ENCODE measurements at places on chromosomes 6 and 20.

GRCh38 chr6:15309611-15310283 is 63.9 kb downstream of the JARID2 start:
- no peak for DNase-seq

DNA sequence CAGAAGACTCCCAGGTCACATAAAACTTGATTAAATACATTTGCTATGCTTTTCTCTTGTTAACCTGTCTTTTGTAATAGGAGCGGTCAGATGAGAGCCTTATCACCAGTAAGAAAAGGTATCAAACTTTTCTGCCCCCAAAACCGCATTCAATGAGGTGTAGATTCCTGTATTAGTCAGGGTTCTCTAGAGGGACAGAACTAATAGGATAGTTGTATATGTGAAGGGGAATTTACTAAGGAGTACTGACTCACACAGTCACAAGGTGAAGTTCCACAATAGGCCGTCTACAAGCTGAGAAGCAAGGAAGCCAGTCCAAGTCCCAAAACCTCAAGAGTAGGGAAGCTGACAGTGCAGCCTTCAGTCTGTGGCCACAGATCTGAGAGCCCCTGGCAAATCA is 32.7 kb downstream of the PTPRK start:
- DNase-seq = no peak

DNA sequence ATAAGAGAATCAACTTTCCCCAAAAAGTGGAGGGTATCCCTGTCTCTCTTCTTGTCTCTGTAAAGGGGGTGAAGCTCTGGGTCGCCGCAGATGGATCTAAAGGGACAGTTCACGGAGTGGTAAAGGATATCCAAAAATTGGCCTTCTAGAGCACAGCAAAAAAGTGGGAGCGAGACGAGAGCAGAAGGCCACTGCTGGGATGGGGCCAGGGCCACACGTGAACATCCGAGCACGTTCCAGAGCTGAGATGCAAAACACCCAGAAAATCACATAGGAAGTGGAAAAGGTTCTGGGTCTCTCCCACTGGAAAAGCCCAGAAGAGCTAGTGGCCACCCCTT is 837 bp downstream of the TRAM2 start:
- DNase-seq = no peak

- DNase-seq = no peak
These were observed 112.8 kb upstream of the BMP2 start for GRCh38 chr20:6654513-6655252.

DNA sequence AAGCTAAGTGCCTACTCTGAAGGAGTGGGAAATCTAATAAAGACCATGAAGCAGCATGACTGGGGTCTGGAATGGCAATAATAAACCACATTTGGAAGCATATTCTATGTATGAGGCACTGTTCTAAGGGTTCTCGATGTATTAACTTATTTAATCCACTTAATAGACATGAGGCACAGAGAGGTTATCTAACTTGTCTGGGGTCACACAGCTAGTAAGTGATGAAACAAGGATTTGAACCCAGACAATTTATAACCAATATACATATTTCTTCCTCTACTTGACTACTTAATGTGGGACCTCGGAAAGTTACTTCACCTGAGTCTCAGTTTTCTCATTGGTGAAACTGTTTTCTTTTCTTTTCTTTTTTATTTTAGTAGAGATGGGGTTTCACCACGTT is 131.3 kb downstream of the PDSS2 start:
- DNase-seq = no peak

DNA sequence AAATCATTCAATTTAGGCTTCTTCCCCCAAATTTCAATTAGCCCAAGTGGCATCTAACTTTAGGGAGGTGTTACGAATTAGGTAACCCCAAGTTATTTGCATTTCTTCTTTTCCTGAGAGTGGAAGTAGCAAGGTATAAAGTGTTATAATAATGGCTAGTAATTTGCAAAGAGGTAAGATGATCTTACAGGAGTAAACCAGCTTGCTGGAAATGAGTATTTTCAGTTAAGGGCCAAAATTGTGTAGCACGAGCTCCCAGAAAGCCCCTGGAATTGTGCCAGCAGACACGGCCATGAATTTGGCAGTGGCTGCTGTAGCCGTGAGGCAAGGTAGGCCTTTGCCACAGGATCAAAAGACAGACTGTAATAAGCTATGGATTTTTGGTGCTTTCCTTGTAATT is 38.0 kb downstream of the CITED2 start:
- DNase-seq = no peak

GRCh38 chr20:22796469-22797077 is 212.2 kb upstream of the FOXA2 start:
- DNase-seq = no peak

DNA sequence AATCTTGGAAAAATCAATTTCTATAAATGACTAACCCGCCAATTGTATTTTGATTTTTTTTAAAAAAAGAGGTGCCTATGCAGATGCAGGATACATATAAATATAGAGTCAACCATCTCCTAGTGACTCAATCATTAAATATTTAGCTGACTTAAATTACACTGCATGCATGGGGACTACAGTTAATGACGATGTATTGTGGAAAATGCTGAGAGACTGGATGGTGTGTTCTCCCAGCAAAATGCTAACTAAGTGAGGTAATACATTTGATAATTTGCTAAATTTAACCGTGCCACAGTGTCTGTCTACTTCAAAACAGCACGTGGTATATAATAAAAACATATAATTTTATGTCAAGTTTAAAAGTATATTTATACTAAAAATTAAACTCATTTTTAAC is 341.6 kb downstream of the PRKN start:
- DNase-seq = no peak

DNA sequence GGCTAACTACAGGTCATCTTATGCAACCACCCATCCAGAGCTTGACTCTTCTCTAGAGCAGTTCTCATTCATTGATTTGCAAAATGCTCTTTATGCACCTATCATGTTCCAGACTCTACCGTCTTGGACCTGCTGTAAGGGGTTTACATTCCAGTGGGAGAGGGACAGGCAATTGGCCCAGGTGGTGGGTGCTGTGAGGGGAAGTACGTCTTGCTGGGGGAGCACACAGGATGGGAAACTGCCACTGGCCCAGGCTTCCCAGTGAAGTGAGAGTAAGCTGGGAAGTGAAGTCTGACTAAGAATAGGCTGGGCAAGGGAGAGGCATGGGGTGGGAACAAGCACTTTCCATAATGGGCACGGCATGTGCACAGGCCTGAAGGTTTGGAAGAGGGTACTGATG is 13.8 kb downstream of the OLIG3 start:
- DNase-seq = no peak

DNA sequence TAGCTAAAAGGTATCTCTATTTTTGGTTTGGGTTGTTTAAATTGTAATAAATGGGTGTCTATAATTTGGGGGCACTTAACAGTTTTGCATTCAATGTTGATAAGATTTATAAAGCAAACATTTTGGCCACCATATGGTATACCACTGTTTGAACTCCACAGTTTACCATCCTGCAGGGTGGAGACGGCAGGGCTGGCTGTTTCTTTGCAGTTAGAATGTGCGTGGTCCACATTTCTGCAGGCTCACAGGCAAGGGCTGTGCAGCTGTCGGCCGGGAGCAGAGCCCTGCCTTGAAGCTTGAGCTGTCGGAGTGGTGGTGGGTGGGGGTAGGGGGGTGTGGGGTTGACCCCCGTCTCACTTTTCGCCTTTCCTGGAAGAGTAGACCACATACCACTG is 135.9 kb downstream of the CDH4 start:
- DNase-seq = no peak

- DNase-seq = no peak
These were observed 1.4 kb downstream of the PHACTR1 start for GRCh38 chr6:12718015-12718414.

DNA sequence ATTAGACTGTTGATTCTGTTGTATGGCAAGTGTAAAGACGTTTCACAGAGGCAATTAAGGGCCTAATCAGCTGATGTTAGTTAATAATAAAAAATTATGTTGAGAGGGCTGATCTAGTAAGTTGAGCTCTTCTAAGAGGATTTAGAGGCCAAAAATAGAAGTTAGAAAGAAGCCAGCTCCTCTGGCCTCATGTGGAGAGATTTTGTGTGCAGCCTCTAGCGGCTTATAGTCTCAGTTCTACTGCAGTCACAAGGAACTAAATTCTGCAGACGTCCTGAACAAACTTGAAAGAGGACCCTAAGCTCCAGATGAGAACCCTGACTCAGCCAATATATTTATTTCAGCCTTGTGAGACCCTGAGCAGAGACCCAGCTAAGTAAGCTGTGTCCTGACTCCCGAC is 498.6 kb downstream of the BTBD3 start:
- no peak for DNase-seq

- DNase-seq = no peak
These were observed 177.6 kb downstream of the THBS2 start for GRCh38 chr6:169075915-169076654.

- no peak for DNase-seq
These were observed 1.1 kb upstream of the SAMD5 start for GRCh38 chr6:147507162-147508041.

GRCh38 chr6:21881969-21882465 is 288.5 kb downstream of the SOX4 start:
- DNase-seq = no peak

- no peak for DNase-seq
These were observed 168.5 kb upstream of the ATXN1 start for GRCh38 chr6:16929809-16930208.

DNA sequence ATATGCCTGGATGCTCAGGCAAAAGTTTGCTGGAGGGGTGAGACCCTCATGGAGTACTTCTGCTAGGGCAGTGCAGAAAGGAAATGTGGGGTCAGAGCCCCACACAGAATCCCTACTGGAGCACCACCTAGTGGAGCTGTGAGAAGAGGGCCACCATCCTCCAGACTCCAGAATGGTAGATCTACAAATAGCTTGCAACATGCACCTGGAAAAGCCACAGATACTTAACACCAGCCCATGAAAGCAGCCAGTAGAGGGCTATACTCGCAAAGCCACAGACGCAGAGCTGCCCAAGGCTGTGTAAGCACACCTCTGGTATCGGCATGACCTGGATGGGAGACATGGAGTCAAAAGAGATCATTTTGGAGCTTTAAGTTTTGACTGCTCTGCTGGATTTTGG is 60.7 kb upstream of the GJE1 start:
- no peak for DNase-seq

DNA sequence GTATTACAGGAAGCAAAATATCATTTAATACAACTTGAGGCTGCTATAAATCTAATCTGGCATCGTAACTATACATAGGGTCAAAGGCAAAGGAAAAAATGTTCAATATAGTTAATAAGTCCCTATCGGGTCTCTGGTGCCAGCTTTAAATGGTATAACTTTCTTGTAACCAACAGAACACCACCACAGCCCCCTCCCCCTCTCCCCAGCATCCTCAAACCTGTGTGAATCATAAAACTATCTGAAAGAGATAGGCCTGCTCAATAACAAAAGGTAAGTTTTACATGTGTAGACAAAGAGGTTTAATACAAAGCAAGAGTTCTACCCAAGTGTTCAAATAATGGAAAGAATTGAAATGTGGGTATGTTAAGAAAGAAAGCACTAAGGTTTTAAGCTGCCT is 12.2 kb downstream of the SMLR1 start:
- no peak for DNase-seq

GRCh38 chr6:157841211-157841840 is 18.3 kb downstream of the SNX9 start:
- no peak for DNase-seq

DNA sequence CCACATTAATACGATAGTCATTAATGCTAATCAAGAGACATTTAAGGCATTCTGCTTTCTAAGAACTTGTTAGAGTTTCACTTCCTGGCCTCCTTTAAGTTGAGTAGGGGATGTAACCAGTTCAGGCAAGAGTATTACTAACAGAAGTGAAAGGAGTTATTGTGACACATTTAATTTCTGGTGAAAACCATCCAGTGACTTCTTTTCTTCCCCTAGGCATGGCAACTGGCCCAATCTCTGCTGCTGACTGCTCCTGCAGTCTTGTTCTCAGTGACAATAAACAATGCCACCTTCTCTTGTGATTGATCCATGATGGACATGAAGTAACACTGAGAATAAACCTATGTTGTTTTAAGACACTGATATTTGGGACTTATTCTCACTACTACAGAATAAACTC is 130.9 kb upstream of the DEFB112 start:
- DNase-seq = no peak

DNA sequence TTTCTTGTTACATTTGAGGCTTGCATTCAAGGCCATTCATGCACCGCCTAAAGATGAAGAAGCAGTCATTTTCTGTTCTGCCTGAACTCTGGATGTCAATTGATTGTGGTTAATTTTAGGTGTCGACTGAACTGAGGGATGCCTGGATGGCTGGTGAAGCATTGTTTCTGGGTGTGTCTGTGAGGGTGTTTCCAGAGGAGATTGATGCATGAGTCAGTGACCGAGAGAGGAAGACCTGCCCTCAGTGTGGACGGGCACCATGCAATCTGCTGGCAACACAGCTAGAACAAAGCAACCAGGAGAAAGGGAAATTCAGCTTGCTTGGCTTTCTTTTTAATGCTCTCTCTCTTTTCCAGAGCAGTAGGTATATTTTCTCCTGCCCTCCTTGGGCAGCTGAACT is 164.1 kb upstream of the ECI2 start:
- DNase-seq = no peak

DNA sequence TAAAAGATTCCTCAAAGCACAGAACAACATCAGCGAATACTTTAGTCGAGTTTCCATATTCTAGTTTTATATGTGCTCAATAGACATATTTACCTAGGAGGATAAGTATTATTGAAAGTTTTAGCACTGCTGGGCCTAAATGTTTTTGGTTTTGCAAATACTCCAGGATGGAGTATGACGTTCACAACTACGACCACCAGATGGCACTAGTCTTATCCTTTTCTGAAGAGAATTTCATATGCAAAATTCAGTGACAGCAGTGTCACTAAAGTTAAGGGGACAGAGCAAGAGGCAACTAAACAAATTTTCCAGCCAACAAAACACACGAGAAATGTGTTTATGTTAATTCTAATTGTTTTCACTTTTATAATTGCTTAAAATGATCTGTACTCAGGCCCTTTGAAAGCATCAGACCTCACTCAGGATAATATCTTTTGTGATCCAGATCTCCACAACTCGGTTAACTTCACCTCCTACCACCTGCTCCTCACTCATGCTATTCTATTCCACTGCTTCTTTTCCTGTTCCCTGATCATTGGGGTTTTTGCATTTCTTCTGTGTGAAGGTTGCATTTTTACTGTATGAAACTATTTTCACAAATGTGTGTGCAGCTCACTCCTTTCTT is 220.8 kb downstream of the TRDN start:
- peak; percentile 3 for DNase-seq

GRCh38 chr6:4872841-4873240 is 96.6 kb downstream of the CDYL start:
- no peak for DNase-seq

GRCh38 chr20:1333462-1334369 is 4.8 kb upstream of the SDCBP2 start:
- no peak for DNase-seq

DNA sequence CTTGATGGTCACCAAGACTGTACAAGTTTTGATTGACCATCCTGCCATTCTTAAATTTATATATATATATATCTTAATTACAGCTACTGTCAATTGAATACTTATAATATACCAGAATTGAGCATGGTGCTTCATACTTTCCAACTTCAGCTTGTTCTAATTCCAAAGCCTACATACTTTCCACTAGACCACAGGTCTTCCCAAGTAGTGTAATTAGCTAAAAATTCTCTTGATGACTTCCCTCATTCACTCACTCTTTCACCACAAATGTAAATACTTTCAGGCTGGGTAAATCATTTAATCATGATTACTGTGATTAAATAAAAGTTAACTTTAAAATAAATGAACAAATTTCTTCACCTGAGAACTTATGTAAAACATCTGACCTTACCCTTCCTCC is 3.4 kb downstream of the ASF1A start:
- no peak for DNase-seq

Measured in C1 segment of cervical spinal cord (tissue), 14 donors.